ENCODE measurements at places on chromosomes 12 and 14.

DNA sequence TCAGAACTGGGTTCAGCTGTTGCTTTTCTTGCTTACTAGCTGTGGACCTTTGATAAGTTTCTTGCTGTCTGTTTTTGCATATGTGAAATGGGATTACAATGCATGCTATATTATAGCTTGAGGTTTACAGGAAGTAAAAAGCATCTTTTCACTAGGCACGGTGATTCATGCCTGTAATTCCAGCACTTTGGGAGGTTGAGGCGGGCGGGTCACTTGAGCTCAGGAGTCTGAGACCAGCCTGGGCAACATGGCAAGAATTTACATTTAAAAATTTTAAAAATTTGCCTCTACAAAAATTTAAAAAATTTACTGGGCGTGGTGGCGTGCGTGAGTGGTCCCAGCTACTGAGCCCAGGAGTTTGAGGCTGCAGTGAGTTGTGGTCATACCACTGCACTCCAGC is 42.0 kb downstream of the CALM1 start:
- no peak for DNase-seq

- DNase-seq, result no peak
Measured at GRCh38 chr12:62762645-62763044, 172.3 kb downstream of the PPM1H start.

- no peak for DNase-seq
Measured at GRCh38 chr12:6280672-6281071, 29.8 kb upstream of the PLEKHG6 start.

- DNase-seq, result no peak
Measured at GRCh38 chr12:119354172-119354571, 19.6 kb downstream of the CCDC60 start.

DNA sequence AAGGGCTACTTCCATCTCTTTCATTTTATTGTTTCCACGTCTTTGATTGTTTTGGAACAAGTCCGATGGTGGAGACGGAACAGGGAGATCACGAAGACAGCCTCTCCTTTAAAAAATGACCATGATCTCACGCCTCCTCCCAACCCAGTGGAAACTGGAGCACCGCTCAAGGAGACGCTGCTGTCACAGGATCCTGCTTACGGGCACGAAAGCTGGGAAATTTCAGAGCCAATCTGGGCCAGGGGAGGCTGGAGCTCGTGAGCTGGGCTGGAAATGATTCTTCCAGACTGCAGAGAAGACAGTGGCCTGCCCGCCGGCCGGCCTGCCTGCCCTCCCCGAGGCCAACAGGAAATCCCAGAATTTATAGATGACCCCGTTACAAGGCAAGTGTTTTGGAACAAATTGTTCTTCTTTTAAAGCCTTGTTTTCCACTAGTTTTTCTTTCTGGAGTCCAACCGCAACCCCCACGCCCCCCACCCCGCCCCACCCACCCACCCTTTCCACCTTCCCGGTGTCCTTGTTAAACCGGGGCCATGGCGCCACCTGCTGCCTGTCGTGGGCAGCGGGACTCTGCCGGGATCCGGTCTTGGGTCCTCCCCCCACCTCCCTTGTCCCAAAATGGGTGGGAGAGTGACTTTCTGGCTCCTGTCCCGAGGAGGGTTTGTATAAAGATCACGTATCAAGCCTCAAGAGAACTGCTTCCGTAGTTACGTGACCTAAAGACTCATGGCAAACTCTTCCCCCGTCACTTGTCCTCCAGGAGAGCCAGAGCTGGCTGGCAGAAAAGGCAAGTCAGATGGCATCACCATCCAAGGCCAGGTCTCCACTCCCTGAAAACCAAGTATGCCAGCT is 40.3 kb downstream of the MAP1LC3B2 start:
- peak; percentile 19 for DNase-seq

DNA sequence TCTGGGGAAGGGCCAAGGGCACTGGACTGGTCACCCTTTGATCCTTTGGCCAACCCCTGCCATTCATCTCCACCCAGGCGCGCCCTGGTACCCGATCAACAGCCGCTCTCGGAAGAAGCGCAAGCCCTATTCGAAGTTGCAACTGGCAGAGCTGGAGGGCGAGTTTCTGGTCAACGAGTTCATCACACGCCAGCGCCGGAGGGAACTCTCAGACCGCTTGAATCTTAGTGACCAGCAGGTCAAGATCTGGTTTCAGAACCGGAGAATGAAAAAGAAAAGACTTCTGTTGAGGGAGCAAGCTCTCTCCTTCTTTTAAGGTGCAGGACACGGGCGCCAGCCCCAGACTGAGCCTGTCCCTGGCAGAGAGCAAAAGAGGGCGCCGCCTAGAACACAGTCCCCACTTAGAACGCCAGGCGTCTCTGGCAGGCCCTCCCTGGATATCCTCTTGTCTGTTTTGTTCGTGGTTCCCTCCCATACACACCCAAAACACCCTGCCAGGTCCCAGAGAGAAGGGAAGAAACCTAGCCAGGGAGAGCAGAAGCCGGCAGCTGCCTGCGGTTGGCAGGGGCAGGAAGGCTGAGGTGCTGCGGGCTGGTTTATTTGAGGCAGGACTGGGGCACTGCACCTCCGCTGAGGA is 1.7 kb downstream of the HOXC12 start:
- DNase-seq, result no peak

GRCh38 chr12:75884465-75884985 is 147.1 kb downstream of the PHLDA1 start:
- DNase-seq, result no peak

DNA sequence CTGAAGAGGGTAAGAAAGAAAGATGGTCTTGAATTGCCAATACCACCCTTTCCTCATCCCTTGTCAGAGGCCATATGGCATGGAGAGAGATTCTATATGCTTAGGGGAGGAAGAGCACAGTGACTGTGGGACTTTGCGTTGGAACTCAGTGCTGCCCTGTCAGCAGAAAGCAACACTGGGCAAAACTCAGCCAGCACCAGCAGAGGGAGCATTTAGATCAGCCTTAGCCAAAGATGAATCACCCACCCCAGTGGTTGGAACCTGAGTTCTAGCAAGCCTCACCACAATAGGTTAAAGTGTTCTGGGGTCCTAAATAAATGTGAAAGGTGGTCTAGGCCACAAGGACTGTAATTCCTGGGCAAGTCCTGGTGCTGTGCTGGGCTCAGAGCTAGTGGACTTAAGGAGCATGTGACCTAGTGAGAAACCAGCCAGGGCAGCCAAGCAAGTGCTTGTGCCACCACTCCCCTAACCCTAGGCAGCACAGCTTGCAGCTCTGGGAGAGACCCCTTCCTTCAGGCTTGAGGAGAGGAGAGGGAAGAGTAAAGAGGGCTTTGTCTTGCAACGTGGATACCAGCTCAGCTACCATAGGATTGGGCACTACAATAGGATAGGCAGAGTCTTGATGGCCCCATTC is 11.4 kb upstream of the BCAT1 start:
- no peak for DNase-seq

GRCh38 chr12:74293689-74294131 is 243.9 kb upstream of the ATXN7L3B start:
- DNase-seq, result no peak

DNA sequence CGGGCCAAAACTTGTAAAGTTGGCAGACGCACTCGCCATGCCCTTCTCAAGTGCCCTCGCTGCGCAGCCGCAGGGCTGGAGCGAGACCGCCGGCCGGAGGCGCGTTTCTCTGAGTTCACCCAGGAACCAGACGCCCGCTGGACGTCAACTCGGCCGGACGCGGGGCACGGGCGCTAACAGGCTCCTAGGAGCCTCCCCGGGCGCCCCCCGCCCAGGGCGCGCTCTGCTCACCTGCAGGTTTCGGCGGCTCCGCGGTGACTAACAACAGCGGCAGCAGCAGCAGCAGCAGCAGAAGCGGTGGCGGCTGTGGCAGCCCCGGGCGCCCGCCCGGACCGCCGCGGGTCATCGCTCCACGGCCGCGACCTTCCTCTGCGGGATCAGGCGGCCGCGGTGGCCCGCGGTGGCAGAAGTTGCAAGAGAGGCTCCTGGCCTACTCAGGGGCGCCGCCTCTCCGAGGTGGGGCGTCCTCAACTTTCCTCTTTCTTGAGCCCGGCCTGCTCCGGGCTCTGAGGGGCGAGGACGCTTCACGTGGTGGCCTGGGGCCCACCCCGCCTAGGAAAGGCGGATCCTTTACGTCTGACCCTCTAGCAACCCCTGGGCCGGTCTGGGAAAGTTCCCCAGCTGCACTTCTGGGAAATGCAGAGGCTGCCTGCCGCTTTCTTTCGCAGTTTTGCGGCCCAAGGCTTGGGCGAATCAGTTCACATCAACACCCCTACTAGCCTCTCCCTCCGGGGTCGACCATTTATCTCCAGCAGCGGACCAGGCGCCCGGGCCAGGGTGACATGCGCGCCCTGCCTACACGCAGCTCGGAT is at the start of gene PLBD1:
Gene PLBD1, minus strand, starts transcription at position 533 of the 812 bp plus-strand sequence. Its CDS starts 187 bp downstream, at position 346.
- no peak for DNase-seq

DNA sequence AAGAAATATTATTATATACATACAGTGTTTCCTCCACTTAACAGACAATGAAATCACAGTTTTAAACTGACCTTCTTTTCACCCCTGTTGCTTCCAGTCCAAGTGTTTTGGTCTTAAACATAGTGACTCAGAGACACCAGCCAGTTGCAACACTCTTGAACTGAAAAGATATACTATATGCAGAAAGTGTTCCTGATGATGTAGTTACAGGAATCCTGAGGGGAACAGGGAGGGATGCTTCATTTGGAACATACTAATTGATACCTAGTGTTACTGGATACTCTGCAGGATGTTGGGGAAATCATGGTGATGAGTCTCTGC is 420.8 kb downstream of the CCDC91 start:
- no peak for DNase-seq

DNA sequence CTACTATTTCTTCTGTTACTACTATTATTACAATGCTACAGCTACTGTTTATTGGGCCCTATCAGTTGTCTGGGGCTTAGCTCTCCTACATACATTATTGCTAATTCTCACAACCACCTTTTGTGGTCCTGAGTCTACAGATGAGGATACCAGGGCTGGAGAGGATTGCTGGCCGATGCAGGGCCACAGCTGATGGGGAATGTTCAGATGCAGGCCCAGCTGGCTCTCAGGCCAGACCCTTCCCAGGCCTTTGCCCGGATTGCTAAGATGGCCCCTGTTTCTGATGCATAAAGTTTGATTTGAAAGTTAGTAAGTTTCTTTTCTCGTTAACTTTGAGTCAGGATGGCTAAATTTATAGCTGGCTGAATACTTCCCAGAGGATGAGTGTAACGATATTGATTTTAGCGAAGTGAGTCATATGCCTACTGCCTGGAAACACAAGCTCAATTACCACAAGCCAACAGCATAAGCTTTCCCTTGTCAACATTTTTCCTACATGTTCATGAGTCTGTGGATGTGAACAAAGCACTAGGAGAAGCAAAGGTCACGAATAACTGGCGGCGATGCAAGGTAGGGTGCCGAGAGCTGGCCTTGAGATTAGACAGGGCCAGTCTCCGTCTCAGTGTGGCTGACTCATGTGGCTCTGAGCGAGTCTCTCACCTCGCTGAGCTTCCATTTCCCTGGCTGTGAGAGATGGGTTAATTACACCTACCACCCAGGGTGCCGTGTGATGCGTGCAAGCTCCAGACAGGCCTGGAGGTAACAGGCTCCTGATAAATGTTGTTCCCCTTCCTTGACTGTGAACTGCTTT is 111.0 kb downstream of the BEGAIN start:
- DNase-seq, result no peak

DNA sequence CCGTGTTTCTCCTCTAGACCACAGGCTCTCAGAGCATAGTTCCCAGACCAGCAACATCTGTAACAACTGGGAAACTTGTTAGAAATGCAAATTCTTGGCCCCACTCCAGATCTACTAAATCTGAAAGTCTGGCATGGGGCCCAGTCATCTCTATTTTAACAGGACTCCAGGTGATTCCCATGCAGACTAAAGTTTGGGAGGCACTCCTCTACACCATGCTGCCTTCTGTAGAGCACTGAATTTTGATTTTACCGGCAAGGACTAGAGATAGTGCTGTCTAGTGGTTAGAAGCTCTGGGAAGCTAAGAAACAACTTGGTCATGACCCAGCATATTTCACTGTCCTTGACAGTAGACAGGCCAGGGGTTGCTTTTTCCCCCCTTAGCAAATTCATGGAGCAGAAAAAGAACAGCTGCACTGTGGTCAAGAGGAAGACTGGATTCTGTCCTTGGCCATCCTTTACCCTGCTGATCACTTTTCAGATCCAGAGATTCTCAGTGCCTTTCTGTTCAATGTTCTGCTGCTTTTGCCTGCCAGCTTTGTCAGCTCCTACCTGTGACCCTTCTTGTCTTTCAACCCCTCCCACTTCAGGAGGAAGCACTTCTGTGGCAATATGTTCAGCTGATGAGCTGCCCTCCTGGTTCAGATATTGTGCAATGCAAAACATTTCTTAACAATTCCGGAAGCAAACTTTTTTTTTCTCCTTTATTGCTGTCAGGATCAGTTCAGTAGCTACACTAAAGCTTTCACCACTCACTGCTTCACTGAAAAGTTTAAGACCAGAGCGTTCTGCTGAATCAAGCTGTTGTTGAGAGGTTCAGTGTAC is 133.8 kb upstream of the NUDT4 start:
- no peak for DNase-seq

GRCh38 chr12:55925870-55926737 is 1.6 kb downstream of the PYM1 start:
- DNase-seq, result no peak
